ENCODE measurements at places on chromosomes 6 and 20. TPM values are rescaled to one million over a fixed set of nuclear protein-coding genes. Genes with fewer than 3 reads are reported as not detected.

DNA sequence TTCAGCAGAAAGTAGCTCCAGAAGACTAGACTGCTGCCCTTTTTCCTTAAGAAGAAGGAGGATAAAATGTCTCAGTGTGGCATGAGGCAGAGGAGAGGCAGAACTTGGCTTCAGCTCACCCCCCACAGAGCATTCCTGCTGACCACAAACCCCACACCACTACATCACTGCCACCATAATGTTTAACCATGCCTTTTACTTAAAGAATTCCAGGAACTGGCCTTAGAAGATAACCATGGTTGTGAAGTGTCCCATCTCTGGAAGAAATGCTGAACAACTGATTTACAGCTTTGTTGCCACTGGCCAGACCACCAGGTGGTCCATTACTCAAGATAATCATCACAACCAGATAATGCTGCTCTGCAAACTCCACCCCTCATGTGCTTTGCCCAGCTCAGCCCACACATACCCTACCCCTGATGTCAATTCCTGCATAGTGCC, 154.1 kb downstream of the CD24 start:
- no peak for DNase-seq

Gene NCOA7
- total RNA-seq, result 6.2 TPM

GRCh38 chr6:89689732-89690131, 51.2 kb upstream of the LYRM2 start:
- peak; percentile 16 for DNase-seq

GRCh38 chr6:125918230-125918629, 38.3 kb upstream of the HINT3 start:
- DNase-seq, result no peak

GRCh38 chr6:157667211-157668008, 155.6 kb upstream of the SNX9 start:
- DNase-seq, result peak; percentile 66

- no peak for DNase-seq
These were observed 119.4 kb upstream of the CEP85L start for GRCh38 chr6:118770835-118771234.

DNA sequence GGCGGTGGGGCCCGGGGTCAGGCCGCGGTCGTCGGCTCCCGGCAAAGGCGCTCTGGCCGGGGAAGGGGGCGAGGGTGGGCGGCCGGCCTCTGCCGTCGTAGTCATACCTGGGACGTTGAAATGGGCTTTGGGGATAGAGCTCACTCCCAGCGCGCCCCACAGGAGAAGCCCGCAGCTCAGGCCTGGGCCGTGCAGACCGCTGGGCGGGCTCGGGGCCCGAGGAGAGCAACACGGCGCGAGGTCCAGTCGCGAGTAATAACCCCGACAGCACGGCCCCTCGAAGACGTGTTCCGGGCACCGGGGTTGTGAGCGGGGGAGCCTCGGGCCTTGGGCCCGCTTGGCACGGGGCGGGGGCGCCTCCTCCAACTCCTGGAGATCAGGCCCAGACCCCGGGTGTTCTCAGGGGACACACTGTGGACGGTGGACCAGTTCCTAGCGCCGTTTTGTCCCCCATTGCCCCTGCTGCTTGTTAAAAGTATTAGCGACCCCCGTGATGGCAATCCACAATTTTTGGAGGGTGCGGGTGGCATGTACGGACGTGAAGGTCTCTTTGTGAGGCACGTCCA, 10.9 kb downstream of the FOXC1 start:
- DNase-seq, result no peak

- DNase-seq, result no peak
These were observed 33.5 kb upstream of the LGSN start for GRCh38 chr6:63353286-63353630.

DNA sequence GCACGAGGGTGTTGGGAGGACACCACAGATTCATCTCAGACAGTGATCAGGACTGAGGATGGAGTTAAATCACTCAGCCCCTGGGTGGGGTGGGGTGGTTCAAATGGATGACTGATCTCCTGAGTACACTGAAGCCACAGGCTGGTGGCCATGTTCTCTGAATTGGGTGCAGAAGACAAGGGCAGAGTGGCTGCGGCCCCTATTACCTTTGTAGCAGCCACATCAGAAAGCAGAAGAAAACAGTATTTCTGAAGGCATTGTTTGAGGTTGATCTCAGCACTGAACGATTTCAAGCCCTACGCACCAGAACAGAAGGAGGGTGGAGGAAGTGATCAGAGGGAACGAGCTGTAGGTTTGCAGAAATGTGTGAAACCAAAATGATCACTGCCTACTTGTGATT, 71.6 kb downstream of the SH3BGRL2 start:
- no peak for DNase-seq

DNA sequence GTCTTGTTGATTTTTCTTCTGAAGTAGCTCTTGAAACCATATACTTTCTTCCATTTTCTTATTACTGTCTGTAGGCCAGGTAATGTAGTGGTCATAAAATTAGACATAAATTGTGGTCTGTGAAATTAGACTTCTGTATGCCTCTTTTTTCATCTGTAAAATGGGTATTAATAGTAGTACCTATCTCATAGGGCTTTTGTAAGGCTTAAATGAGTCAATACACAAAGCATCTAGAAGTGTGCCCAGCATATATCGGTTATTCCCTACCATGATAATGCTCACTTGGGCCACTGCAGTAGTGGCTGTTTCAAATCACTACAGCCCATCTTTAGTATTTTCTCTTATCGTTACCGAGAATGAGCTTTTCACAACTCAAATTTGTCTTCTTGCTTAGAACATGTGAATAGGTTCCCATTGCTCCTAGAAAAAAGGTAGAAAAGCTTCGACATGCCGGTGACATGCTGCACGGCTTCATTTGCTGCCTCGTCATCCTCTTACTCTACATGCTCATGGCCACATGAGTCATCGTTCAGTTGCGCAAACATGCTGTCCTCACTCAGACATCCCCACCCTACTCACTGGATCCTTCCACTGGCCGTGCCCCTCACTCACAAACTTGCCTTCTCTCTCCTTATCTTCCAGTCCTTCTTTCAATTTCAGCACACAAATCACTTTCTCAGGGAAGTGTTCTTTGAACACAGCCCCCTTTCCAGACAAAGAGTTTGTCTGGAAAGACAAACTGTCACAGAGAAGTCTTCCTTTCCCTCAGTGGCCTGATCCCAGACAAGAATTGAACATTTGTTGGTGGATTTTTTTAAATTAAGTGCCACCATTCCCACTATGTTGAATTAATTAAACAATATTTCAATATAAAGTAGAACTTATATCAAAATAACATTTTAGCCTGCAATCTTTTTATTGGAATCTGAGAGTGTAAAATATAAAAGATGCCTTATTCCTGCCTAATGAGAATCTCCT, 32.2 kb upstream of the ERVFRD-1 start:
- peak; percentile 30 for DNase-seq

Gene SLC22A23
- 4.8 TPM for total RNA-seq

DNA sequence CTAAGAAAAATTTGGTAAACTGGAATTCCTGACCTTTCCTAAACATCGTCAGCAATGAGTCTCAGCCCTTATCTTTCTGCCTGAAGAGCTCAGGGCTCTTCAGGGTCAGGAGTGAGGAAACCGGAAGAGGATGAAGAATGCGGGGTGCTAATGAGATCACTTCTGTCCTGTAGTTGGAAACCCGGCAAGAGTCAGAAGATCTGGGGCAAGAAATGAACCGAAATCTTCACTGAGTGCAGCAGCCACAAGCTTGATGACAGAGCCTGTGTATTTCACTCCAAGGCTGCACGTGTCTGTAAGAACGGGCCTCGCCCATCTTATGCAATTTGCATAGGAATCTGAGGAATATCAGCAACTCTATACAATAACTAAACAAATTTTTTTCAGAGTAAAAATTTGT, 60.4 kb upstream of the QKI start:
- no peak for DNase-seq

Gene PAK1IP1
- 8.9 TPM for total RNA-seq

- no peak for DNase-seq
These were observed 56.5 kb upstream of the DST start for GRCh38 chr6:56699066-56699654.

- no peak for DNase-seq
These were observed 192.5 kb upstream of the ZFP64 start for GRCh38 chr20:52383995-52384621.

- DNase-seq, result no peak
These were observed 48.5 kb downstream of the KIF13A start for GRCh38 chr6:17938901-17939300.

GRCh38 chr20:57703013-57703412, 6.8 kb downstream of the PMEPA1 start:
- DNase-seq, result no peak

GRCh38 chr6:150622941-150623874, 23.5 kb downstream of the PLEKHG1 start:
- no peak for DNase-seq

DNA sequence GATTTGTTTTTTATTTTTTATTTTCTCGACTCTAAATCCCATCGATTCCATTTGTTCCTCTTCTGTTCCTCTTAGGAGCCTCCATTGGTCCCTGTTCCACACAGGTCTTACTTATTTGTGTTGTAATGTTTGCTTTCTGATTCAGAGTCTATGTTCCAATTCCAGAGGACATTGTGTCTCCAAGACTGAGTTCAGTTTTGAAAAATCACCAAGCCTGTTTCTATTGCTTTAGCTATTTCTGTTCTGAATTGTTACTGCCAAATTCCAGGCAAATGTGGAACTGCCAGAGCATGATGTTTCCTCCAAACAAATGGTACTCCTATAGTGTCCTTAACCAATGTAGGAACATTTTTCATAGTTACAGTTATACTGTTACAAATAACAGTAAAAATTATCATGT, 270.9 kb upstream of the SPTLC3 start:
- DNase-seq, result no peak

DNA sequence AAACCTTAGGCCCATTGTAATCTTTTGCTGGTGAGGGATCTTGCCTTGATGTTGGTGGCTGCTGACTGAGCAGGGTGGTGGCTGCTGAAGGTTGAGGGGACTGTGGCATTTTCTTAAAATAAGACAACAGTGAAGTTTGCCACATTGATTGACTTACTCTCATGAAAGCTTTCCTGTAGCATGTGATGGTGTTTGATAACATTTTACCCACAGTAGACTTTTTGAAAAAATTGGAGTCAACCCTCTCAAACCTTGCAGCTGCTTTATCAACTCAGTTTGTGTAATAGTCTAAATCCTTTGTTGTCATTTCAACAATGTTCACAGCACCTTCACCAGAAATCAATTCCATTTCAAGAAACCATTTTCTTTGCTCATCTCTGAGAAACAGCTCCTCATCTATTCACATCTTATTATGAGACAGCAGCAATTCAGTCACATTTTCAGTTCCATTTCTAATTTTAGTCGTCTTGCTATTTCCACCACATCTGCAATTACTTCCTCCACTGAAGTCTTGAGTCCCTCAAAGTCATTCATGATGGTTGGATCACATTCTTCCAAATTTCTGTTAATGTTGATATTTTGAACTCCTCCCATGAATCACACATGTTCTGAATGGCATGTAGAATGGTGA, 37.2 kb downstream of the CST9L start:
- DNase-seq, result no peak

DNA sequence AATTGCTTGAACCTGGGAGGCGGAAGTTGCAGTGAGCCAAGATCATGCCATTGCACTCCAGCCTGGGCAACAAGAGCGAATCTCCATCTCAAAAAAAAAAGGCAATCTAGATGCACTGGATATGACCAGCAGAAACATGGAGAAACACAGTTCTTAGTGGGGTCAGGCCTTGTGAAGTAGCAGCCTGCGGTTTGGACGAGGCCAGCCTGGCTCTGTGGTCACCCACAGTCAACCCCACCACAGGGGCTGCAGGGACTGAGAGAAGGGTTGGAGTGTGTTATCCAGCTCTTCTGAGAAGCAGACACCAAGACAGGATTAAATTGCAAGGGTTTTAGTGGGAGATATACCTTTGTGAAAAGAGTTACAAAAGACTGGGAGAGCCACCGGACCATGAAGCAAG, 194.3 kb upstream of the PROKR2 start:
- DNase-seq, result no peak

DNA sequence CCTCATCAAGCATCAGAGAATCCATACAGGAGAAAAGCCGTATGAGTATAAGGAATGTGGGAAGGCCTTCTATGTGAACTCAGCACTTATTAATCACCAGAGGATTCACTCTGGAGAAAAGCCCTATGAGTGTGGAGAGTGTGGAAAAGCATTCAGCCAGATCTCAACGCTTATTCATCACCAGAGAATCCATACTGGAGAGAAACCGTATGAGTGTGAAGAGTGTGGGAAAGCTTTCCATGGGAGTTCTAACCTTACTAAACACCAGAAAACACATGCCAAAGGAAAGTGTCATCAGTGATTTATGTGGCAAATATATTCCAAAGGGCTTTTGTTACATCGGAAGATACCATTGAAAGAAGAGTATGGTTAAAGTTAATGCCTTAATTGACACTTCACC, 25.4 kb downstream of the ZKSCAN8 start:
- no peak for DNase-seq

Gene SH3BGRL2
- total RNA-seq, result 4.4 TPM

DNA sequence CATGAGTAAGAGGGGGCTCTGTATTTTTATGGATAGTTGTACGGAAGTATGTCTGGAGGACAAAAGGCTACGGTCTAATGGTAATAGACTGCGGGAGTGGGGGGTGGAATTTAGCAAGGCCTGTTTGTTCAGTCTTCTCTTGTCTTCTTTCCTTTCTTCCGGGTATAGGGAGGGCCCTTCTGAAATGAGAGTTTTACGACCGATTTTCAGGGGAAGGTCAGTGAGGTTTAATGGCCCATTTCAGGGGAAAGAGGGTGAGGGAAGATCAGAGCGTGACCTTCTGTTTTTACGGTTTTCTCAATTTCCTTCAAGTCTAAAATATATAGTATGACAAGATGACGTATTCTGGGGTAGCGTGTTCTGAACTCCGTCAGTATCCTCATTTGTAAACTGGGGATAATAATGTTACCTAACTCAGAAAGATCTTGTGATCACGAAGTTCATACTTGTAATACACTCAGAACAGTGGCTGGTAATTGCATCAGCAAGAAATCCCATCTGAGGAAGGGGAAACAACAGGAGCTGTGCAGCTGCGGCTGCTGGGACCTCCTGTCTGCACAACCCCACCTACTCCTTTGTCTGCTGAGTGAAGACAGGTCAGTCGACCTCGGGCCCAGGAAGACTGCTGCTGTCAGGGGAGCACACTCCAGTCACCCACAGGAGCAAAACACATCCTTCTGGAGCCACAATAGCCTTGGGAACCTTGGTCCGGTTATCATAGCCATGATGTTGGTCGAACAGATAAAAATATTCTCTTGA, 90.4 kb downstream of the MAP3K7 start:
- no peak for DNase-seq

DNA sequence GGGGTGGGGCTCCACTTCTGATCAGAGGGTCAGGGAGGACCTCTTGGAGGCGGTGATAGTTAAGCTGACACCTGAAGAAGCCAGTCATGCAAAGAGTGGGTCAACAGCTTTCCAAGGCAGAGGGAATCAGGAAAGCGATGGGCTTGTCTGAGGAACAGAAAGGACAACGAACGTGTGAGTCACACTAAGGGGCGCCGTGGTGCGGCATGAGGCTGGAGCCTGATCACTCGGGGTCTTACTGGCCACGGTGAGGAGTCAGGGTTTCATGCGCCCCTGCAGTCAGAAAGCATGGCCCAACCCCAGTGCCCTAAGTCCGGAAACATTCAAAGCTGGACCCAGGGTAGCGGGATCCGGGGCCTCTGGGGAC, 50.6 kb upstream of the SLC32A1 start:
- DNase-seq, result no peak

Data from heart right ventricle (tissue), 16 donors.